ENCODE measurements at places on chromosomes 3 and 15. TPM values are rescaled to one million over a fixed set of nuclear protein-coding genes. Genes with fewer than 3 reads are reported as not detected.

Gene RAB6B
- total RNA-seq, result 0.51 TPM

Gene TYRO3
- 32.4 TPM for total RNA-seq

Gene NR1D2
- 29.6 TPM for total RNA-seq

Gene LRRIQ4
- not detected for total RNA-seq

Gene TNK2
- total RNA-seq, result 31.7 TPM

Gene LNP1
- 5.2 TPM for total RNA-seq

Gene RTP1
- total RNA-seq, result not detected

Gene SI
- not detected for total RNA-seq

Gene GOLGA8T
- 0.06 TPM for total RNA-seq

Gene SLC28A1
- total RNA-seq, result not detected

Gene ZDHHC3
- total RNA-seq, result 60.7 TPM

Gene ABHD14A
- 24.6 TPM for total RNA-seq

Gene OXTR
- 1.5 TPM for total RNA-seq

Gene ARGFX
- not detected for total RNA-seq

Gene ITPKA
- 15.0 TPM for total RNA-seq

Gene CCDC191
- 0.11 TPM for total RNA-seq

Gene ACTRT3
- total RNA-seq, result not detected

Gene CFAP100
- total RNA-seq, result not detected

Gene FHIT
- total RNA-seq, result not detected

Gene OR5K2
- total RNA-seq, result not detected

Gene RHOV
- 0.43 TPM for total RNA-seq

Gene SNRK
- 15.2 TPM for total RNA-seq

Gene TMEM207
- total RNA-seq, result not detected

Gene ZNF385D
- total RNA-seq, result 0.13 TPM

Gene ACTC1
- total RNA-seq, result not detected

Gene MEX3B
- total RNA-seq, result 1.9 TPM

Gene GP9
- total RNA-seq, result not detected

Gene SLC22A13
- total RNA-seq, result not detected

Gene LRRC15
- 0.30 TPM for total RNA-seq

Gene CLDN11
- total RNA-seq, result not detected

Gene ALG3
- total RNA-seq, result 146 TPM

Gene KLF15
- 0.20 TPM for total RNA-seq

Gene MGLL
- total RNA-seq, result 10.5 TPM

Gene TMC3
- not detected for total RNA-seq

Gene SYNPR
- not detected for total RNA-seq

Gene GOLGA8S
- total RNA-seq, result not detected

Gene MED12L
- total RNA-seq, result 2.0 TPM

Gene PAQR5
- total RNA-seq, result 5.3 TPM

Gene SERINC4
- total RNA-seq, result 0.13 TPM

Gene TRH
- not detected for total RNA-seq

Gene HESX1
- total RNA-seq, result 1.3 TPM

Gene ULK4
- 4.8 TPM for total RNA-seq

Gene AQP9
- not detected for total RNA-seq
